Body of pancreas (tissue), 4 donors: ENCODE measurements at places on chromosomes 5 and 9. TPM values are rescaled to one million over a fixed set of nuclear protein-coding genes. Genes with fewer than 3 reads are reported as not detected.
A peak's percentile ranks its signal among the peaks of the same experiment; 100 is the strongest.

DNA sequence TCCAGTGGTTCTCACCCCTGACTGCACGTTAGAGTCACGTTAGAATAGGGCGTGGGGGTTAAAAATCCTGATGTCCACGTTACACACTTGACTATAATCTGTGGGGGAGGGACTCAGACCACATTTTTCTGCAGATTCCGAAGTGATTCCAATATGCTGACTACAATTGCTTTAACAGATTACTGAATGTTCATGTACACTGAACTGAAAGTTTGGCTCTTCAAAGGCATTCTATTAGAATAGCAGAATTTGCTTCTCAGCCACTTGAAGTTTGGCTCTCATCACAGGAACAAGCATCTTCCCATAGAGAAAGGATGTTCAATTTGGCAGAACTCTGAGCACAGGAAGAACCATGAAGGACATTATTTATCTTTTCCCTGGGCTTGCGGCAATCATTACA lies 84.5 kb downstream of the HAPLN1 start:
- DNase-seq = no peak
- no peaks in the 10 kb centered on the region for H3K27me3 ChIP-seq
- no peak overlapping the region for H3K27ac ChIP-seq

DNA sequence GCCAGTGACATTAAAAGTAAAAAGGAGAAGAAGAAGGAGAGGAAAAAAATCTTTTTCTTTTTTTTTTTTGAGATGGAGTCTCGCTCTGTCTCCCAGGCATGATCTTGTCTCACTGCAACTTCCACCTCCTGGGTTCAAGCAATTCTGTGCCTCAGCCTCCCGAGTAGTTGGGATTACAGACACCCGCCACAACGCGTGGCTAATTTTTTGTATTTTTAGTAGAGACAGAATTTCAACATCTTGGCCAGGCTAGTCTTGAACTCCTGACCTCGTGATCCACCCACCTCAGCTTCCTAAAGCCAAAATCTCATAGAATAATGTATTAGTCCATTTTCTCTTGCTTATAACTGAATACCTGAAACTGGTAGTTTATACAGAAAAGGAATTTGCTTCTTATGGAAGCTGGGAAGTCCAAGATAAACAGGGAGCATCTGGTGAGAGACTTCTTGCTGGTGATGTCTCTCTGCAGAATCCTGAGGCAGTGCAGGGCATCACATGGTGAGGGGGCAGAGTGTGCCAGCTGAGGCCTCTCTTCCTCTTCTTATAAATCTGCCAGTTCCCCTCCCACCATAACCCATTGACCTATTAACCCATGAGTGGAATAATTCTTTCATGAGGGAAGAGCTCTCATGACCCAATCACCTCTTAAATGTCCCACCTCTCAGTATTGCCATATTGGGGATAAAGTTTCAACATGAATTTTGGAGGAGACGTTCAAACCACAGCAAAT lies 466.3 kb downstream of the GADD45G start:
- H3K27ac ChIP-seq = no peak overlapping the region
- no peaks in the 10 kb centered on the region for H3K27me3 ChIP-seq
- peaks cover 17% of the 10 kb centered on the region for H3K4me1 ChIP-seq
- H3K4me3 ChIP-seq = no peak overlapping the region
- H3K36me3 ChIP-seq = no peaks in the 10 kb centered on the region

GRCh38 chr5:135035678-135036030 lies 1.6 kb upstream of the PITX1 start:
- H3K27ac ChIP-seq = no peak overlapping the region
- peaks cover 68% of the 10 kb centered on the region for H3K27me3 ChIP-seq
- H3K4me3 ChIP-seq = no peak overlapping the region
- DNase-seq = no peak

GRCh38 chr5:54774281-54775170 lies 210.9 kb downstream of the ESM1 start:
- no peaks in the 10 kb centered on the region for H3K36me3 ChIP-seq
- H3K27me3 ChIP-seq = no peaks in the 10 kb centered on the region
- no peak for DNase-seq
- no peaks in the 10 kb centered on the region for H3K4me1 ChIP-seq

- H3K27ac ChIP-seq = no peak overlapping the region
- no peaks in the 10 kb centered on the region for H3K27me3 ChIP-seq
- H3K4me3 ChIP-seq = no peak overlapping the region
- H3K4me1 ChIP-seq = no peaks in the 10 kb centered on the region
- H3K36me3 ChIP-seq = no peaks in the 10 kb centered on the region
These were observed 574.3 kb downstream of the PDE4D start for GRCh38 chr5:59319250-59319649.

- no peaks in the 10 kb centered on the region for H3K27me3 ChIP-seq
- peak overlapping the region; percentile 85 for H3K4me3 ChIP-seq
- DNase-seq = no peak
- H3K27ac ChIP-seq = no peak overlapping the region
- no peaks in the 10 kb centered on the region for H3K36me3 ChIP-seq
These were observed 651 bp downstream of the TRIM23 start for GRCh38 chr5:65623482-65623881.

- no peaks in the 10 kb centered on the region for H3K27me3 ChIP-seq
- DNase-seq = peak; percentile 100
- H3K4me3 ChIP-seq = no peak overlapping the region
- H3K36me3 ChIP-seq = no peaks in the 10 kb centered on the region
- peaks cover 28% of the 10 kb centered on the region for H3K4me1 ChIP-seq
These were observed 87.3 kb downstream of the NTNG2 start for GRCh38 chr9:132249123-132249522.

- no peaks in the 10 kb centered on the region for H3K36me3 ChIP-seq
- DNase-seq = no peak
- H3K4me3 ChIP-seq = no peak overlapping the region
- H3K27me3 ChIP-seq = no peaks in the 10 kb centered on the region
These were observed 36.2 kb downstream of the FBXL17 start for GRCh38 chr5:108345541-108346171.

DNA sequence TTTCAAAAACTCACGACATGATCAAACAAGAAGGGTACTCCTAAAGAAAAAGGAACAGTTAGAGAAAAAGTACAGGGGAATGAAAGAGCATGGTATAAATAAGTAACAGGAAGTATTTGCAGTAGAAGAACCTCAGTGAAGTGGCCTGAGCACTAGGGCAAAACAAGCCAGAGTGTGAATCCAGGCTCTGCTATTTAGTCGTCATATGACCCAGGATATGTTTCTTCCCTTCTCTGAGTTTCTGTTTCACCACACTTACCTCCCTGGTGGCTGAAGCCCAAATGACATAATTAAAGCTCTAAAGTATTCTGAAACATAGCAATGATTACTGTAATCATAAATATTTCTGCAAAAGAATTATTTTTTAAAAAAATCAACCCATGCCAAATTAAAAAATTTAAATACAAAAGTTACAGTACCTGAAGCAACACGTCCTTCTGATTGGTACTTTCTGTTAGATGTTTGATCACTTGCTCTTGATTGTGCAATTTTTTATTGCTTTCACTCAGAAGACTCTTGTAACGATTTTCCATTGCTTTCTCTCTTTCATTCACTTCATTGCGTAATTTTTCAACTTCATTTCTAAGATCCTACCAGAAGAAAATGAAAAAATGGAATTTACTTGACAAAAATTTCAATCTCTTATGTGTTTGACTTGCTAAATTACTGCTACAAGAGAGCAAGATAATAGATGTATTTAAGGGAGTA lies 88.9 kb downstream of the CDK5RAP2 start:
- no peaks in the 10 kb centered on the region for H3K36me3 ChIP-seq
- peaks cover 6% of the 10 kb centered on the region for H3K4me1 ChIP-seq
- H3K4me3 ChIP-seq = no peak overlapping the region
- no peaks in the 10 kb centered on the region for H3K27me3 ChIP-seq
- H3K27ac ChIP-seq = no peak overlapping the region

GRCh38 chr9:127418037-127418471 lies 6.1 kb upstream of the ZNF79 start:
- no peaks in the 10 kb centered on the region for H3K36me3 ChIP-seq
- DNase-seq = no peak
- H3K4me3 ChIP-seq = no peak overlapping the region
- H3K4me1 ChIP-seq = peaks cover 20% of the 10 kb centered on the region

DNA sequence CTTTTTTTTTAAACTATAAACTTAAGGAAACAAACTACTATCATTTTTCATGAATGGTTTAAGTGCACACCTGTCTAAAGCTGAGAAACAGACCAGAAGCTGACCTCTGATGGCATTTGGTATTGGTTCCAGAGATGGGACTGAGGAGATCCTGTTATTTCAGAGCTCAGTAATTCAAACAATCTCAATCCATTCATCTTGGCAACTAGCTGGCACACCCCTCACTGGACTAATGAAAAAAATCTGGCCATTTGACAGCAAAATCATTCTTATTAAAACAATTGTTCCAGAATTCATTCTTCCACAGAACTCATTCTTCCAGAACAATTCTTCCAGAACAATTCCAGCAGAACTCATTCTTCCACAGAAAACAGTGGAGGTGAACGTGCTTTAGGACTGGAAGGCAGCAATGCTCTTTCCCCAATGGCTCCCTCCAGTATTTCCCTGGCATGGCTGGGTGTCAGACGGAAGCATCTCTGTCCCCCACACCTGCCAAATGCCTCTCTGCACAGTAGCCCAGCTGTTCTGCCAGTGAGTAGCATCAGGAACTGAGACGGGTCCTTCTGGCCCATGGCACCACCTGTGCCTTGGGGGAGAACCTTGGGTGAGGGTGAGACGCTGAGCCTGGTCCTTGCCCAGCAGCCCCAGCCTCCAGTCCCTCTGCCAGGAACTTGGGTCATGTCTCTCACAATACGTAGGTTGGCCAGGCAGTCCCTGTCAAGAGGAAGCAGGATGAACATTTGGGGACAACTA lies 87.5 kb upstream of the EQTN start:
- DNase-seq = no peak
- peaks cover 86% of the 10 kb centered on the region for H3K4me1 ChIP-seq
- no peak overlapping the region for H3K4me3 ChIP-seq
- H3K27ac ChIP-seq = peak overlapping the region; percentile 54

DNA sequence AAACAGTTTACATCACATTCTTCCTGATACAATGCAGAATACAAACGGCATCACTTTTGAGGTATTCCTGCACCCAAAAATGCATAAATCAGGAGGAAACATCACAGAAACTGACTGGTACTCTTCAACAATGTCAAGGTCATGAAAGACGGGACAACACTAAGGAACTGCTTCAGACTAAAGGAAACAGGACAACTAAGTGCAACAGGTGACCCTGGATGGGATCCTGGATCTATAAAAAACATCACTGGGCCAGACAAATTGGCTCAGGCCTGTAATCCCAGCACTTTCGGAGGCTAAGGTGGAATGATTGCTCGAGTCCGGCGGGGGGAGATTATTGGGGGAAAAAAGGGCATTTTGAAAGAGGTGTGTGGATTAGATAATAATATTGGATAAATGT lies 22.6 kb downstream of the BTNL9 start:
- H3K27me3 ChIP-seq = peaks cover 7% of the 10 kb centered on the region
- no peaks in the 10 kb centered on the region for H3K36me3 ChIP-seq

GRCh38 chr5:5572010-5572865 lies 149.8 kb downstream of the ICE1 start:
- no peaks in the 10 kb centered on the region for H3K27me3 ChIP-seq
- no peaks in the 10 kb centered on the region for H3K36me3 ChIP-seq
- no peaks in the 10 kb centered on the region for H3K4me1 ChIP-seq

DNA sequence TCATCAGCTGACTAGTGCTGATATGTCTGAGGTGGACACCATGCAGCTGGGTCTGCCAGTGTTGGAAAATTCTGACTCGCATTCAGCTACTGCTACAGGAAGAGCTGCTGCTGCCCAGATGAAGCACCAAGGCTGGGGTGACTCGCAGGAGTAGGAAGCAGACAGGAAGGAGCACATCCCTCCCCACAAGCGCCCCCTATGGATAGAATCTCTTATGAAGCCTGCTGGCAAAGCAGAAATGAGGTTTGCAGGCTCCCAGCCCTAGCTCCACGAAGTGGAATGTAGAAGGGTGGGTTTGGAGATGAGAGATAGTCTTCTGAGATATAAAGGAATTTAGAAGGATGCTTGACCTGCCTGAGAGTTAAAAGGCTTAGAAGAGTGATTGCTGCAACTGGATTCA lies 443.0 kb downstream of the ACTL7B start:
- H3K4me3 ChIP-seq = no peak overlapping the region
- no peaks in the 10 kb centered on the region for H3K36me3 ChIP-seq
- no peaks in the 10 kb centered on the region for H3K27me3 ChIP-seq
- DNase-seq = no peak
- peaks cover 4% of the 10 kb centered on the region for H3K4me1 ChIP-seq

DNA sequence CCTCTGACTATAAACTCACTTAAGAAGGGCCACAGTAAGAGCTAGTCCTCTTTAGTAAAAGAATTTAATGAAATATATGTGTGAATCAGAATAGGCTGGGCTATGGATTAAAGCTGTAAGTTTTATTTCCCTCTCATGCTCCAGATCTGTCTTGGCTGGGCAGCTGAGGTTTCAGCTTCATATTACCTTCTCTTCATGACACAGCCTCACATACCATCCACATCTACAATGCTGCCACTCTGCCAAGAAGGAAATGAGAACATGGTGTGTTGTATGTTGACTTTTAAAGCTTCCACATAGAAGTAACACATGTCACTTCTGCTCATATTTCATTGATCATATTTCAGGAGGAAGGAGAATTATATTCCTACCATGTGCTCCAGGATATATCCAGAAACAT lies 776.0 kb upstream of the ACO1 start:
- H3K4me3 ChIP-seq = no peak overlapping the region
- no peak for DNase-seq
- H3K27me3 ChIP-seq = no peaks in the 10 kb centered on the region
- H3K36me3 ChIP-seq = no peaks in the 10 kb centered on the region

- no peak overlapping the region for H3K4me3 ChIP-seq
- DNase-seq = no peak
- H3K27ac ChIP-seq = no peak overlapping the region
- H3K36me3 ChIP-seq = no peaks in the 10 kb centered on the region
- no peaks in the 10 kb centered on the region for H3K4me1 ChIP-seq
These were observed 124.0 kb upstream of the EFNA5 start for GRCh38 chr5:107794741-107795140.

- H3K4me1 ChIP-seq = peaks cover 5% of the 10 kb centered on the region
- no peak overlapping the region for H3K4me3 ChIP-seq
- no peaks in the 10 kb centered on the region for H3K36me3 ChIP-seq
- DNase-seq = no peak
These were observed 219.3 kb downstream of the CEMIP2 start for GRCh38 chr9:71549023-71549422.

DNA sequence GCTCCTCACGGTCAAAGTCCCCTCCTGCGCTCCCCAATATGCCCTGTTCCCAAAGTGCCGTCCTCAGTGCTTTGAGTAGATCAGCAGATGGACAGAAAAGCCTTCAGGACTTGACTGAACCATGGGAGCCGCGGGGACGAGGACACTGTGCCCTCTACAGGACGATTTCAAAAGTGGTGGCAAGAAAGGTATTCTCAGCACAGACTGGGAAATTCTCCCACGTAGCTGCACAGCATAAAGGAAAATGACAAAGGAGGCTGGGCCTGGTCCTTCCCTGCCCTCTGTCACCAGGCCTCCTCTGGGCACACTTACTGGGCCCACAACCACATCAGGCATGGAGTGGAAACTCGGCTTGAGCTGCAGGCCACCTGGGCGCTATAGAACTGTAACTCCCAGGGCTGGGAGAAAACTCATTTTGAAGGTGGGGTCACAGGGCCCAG lies 16.7 kb upstream of the MTMR12 start:
- peaks cover 26% of the 10 kb centered on the region for H3K4me1 ChIP-seq
- peak; percentile 76 for DNase-seq
- no peaks in the 10 kb centered on the region for H3K27me3 ChIP-seq
- peak overlapping the region; percentile 80 for H3K27ac ChIP-seq
- no peaks in the 10 kb centered on the region for H3K36me3 ChIP-seq
- H3K4me3 ChIP-seq = no peak overlapping the region

GRCh38 chr5:89535411-89535810 lies 652.4 kb upstream of the MEF2C start:
- no peak overlapping the region for H3K27ac ChIP-seq
- no peak overlapping the region for H3K4me3 ChIP-seq
- H3K4me1 ChIP-seq = no peaks in the 10 kb centered on the region
- DNase-seq = no peak

CATSPER3 gene
- not detected for total RNA-seq

DMAC1 gene
- 8.0 TPM for total RNA-seq

SLC34A3 gene
- 0.33 TPM for total RNA-seq
